ENCODE measurements at places on chromosomes 6 and 20.

DNA sequence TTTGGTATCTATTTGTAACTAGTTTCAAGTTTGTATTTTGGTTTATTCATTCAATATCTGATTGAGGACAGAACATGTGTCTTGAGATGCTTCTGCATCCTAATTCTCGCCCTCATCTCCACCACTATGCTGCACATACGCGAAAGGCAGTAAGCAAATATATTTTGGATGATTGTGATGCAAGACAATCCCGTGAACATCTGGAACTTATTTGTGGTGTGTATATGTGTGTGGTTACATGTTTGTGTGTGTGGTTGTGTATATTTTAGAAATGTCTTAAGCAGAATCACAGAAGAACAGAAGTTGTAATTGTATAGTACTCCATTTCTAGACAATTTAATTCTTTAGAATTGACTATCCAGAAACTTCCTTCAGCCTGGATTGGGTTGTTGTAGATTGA is 35.1 kb upstream of the RNF144B start:
- no peak overlapping the region for H3K4me3 ChIP-seq
- H3K4me1 ChIP-seq = no peaks in the 10 kb centered on the region
- H3K27me3 ChIP-seq = peaks cover 21% of the 10 kb centered on the region
- DNase-seq = no peak
- no peaks in the 10 kb centered on the region for H3K36me3 ChIP-seq

DNA sequence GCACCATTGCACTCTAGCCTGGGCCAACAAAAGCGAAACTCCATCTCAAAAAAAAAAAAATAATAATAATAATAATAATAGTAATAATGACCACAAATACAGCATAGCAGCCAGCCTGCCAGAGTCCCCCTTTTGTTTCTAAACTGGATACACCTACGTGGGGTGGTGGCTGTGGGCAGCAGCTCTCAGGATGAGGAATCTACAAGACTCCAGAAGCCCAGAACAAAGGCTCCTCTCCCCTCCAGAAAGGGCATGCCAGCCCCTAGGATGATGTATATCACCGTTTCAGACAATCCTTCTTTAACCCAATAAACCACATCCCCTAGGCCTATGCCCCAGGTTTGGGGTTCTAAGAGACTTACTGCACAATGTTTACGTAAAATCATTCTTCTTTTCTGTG is 155.9 kb downstream of the QRSL1 start:
- H3K4me1 ChIP-seq = no peaks in the 10 kb centered on the region

- no peaks in the 10 kb centered on the region for H3K36me3 ChIP-seq
- H3K4me1 ChIP-seq = peaks cover 44% of the 10 kb centered on the region
- H3K27me3 ChIP-seq = no peaks in the 10 kb centered on the region
- peak; percentile 85 for DNase-seq
Measured at GRCh38 chr6:13454286-13455221, 32.8 kb downstream of the GFOD1 start.

DNA sequence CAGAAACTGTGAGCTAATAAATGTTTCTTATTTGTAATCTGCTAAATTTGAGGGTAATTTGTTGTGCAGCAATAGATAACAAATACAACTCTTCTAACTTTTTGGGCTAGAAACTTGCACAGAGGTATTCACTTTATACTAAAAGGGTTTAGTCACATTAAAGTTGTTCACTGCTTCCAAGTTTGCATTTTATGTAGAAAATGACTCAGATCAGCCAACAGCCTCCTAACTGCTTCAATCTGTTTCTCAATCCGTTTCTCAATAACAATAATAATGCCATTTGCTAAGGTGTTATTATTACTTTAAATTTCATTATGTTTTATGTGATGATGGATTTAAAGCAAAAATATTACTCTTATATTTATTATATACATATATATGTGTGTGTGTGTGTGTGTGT is 213.9 kb downstream of the CENPW start:
- no peaks in the 10 kb centered on the region for H3K4me1 ChIP-seq
- H3K4me3 ChIP-seq = no peak overlapping the region
- no peaks in the 10 kb centered on the region for H3K36me3 ChIP-seq

DNA sequence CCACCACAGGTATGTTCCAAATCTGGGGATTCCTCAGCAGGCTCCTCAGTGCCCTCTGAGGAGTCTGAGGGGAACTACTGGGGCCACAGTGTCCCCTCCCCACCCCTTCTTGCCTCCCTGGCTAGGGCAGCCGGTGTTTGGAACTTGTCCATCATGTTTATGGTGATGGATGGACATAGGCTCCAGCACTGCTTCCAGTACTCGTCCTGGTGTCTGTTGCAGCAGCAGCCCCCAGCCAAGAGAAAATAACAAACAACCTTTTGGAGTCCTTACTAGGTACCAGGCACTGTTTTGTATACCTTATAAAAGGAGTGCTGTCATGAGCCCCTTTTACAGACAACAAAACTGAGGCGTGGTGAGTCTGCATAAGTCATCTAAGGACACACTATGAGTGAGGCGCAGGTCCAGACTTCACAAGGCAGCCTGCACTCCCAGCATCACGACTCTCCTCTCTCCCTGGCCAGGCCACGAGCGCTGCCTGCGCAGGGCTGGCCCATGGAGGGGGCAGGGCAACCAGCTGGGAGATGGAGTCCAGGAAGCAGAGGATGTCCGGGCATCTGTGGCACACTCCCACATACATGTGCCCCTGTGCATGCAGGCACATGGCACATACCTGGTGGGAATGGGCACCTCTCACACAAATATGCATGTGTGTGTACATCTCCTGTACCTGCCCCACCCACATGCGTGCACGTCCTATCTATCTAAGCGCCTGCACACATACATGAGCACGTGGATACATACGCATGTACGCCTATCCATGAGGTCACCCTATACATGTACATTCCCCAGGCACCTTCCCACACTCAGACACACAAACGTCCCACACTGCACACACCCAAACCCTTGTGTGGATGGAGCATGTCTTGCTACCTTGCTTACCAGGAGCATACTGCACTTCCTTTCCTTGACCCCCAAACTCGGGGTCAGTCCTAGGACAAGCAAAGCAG is 152.7 kb downstream of the VEGFA start:
- no peaks in the 10 kb centered on the region for H3K36me3 ChIP-seq
- H3K27me3 ChIP-seq = peaks cover 13% of the 10 kb centered on the region
- no peak overlapping the region for H3K27ac ChIP-seq
- H3K4me3 ChIP-seq = no peak overlapping the region

DNA sequence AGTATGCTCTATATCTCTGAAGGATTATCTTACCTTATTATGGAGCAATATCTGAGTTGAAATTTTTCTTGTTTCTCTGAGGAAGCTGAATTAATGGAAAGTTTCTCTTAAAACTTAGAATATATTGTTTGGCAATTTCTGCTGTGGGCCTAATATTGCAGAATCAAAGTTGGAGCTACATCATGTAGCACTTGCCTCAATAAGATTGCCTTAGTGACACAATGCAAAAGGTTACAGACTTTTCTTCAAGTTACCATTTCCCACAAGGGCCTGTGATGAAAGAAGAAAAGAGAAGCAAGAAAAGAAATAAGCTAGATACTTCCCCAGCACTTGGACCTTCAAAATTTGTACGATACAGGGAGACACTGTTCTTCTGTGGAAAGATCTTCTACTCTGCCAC is 151.2 kb downstream of the SOBP start:
- H3K36me3 ChIP-seq = no peaks in the 10 kb centered on the region
- H3K27me3 ChIP-seq = peaks cover 66% of the 10 kb centered on the region
- no peak overlapping the region for H3K4me3 ChIP-seq
- H3K27ac ChIP-seq = no peak overlapping the region
- no peak for DNase-seq
- no peaks in the 10 kb centered on the region for H3K4me1 ChIP-seq

All from T-helper 2 cell treated with Interferon-gamma antibody and Interleukin-4, amounts not matched to agents 5 μg/mL and 100 μg/mL, for 36 hours (primary cell).